ENCODE measurements at places on chromosomes 12 and 14. TPM values are rescaled to one million over a fixed set of nuclear protein-coding genes. Genes with fewer than 3 reads are reported as not detected.

Gene HCAR2
- not detected for total RNA-seq

Gene DAO
- total RNA-seq, result not detected

Gene OAS3
- total RNA-seq, result 5.4 TPM

Gene PROX2
- total RNA-seq, result not detected

Gene GDF3
- 0.79 TPM for total RNA-seq

Gene KRT6C
- not detected for total RNA-seq

Gene ACOT6
- not detected for total RNA-seq

Gene FBXL14
- total RNA-seq, result 10.2 TPM

Gene TOMM20L
- not detected for total RNA-seq

- peak; percentile 28 for DNase-seq
Measured at GRCh38 chr14:69354383-69355153, 43.5 kb downstream of the ERH start.

DNA sequence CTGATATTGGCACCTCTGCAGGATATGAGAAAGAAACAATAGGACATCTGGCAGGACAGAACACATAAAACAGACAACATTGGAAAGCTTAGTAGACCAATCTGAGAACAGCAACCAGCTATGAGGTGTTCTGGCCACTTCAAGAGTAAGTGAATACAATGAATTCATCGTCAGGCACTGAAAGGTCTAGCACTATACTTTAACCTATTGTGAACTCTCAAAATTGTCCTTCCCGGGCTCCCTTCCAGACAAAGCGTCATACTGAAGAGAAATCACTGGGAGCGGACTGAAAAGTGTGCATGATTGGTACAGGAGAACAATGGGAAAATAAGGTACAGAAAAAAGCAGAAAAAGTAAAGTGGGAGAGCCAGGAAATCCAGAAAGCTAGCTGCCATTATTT is 75.8 kb downstream of the LRP6 start:
- DNase-seq, result peak; percentile 87

- DNase-seq, result no peak
Measured at GRCh38 chr12:52860102-52860823, 11.5 kb upstream of the KRT78 start.

GRCh38 chr12:100899301-100899700 is 104.7 kb downstream of the ANO4 start:
- DNase-seq, result no peak

DNA sequence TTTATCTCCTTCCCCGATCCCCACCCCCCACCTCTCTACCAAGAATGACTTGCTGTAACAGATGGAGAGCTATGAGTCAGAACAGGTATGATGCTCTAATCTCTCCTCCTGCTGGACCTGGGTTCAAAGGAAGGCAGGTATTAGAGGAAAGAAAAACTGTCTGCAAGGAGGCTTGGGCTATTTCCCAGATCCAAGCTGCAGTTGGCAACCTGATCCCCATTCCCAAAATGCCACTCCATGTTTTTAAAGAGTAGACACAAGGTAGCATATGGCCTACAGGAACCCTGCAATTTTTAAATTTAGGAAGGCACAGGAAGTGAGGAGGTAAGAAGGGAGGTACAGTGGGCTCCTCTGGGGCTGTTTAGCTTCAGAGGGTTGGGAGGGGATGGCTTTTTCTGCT is 33.0 kb downstream of the SRRM4 start:
- no peak for DNase-seq

- DNase-seq, result no peak
Measured at GRCh38 chr12:53613821-53614220, 12.4 kb downstream of the ATF7 start.

GRCh38 chr14:22622255-22622654 is 21.9 kb downstream of the OR6J1 start:
- DNase-seq, result no peak

GRCh38 chr12:105912882-105913678 is 225.7 kb downstream of the NUAK1 start:
- DNase-seq, result no peak

DNA sequence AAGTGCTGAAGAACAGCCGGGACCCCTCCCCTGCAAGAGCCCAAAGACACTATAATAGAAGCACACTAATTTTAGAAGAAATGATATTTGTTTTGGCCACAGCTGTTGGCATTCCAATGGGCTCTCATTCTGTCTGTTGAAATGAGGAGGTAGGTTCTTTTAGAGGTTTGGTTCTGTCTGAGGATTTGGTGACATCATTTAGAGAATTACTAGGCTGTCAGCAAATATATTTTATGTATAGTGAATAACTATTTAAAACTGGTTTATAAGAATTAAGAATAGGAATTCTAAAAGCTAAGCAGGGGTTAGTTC is 200.7 kb upstream of the SLC38A2 start:
- DNase-seq, result no peak

- no peak for DNase-seq
Measured at GRCh38 chr12:24945845-24946244, 3.1 kb downstream of the BCAT1 start.

GRCh38 chr12:19201661-19202060 is 72.1 kb downstream of the PLEKHA5 start:
- no peak for DNase-seq

- no peak for DNase-seq
Measured at GRCh38 chr12:92472201-92472600, 230.6 kb upstream of the PLEKHG7 start.

DNA sequence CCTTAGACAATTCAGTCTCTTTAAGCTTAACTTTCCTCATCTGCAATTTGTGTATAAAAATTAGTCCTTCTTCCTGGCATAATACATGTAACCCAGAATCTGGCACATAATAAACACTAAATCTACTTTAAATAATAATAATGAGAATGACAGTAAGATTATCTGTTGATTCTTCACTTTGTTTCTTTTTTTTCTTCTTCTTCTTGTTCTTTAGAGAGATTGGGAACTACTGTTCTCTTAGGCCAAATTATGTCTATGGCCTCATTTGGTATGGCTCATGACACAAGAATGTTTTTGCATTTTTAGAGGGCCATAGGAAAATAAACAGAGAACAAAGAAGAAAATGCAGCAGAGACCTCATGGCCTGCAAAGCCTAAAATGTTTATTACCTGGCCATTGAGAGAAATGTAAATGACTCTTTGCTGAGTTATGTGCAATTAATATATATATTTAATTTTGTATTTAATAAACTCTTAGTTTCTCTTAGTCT is 275.8 kb downstream of the SLC6A15 start:
- DNase-seq, result no peak

DNA sequence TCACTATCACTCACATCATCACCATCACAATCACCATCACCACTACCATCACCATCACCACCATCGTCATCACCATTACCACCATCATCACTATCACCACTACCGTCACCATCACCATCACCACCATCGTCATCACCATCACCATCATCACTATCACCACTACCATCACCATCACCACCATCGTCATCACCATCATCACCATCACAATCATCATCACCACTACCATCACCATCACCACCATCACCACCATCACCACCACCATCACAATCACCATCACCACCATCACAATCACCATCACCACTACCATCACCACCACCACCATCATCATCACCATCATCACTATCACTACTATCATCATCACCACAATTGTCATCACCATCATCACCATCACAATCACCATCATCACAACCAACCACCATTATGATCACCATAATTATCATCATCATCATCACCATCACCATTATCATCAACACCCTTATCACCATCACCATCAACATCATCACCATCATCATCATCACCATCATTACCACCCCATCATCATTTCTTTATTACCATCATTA is 90.8 kb downstream of the DICER1 start:
- no peak for DNase-seq

GRCh38 chr12:95230313-95230712 is 12.7 kb downstream of the VEZT start:
- no peak for DNase-seq

DNA sequence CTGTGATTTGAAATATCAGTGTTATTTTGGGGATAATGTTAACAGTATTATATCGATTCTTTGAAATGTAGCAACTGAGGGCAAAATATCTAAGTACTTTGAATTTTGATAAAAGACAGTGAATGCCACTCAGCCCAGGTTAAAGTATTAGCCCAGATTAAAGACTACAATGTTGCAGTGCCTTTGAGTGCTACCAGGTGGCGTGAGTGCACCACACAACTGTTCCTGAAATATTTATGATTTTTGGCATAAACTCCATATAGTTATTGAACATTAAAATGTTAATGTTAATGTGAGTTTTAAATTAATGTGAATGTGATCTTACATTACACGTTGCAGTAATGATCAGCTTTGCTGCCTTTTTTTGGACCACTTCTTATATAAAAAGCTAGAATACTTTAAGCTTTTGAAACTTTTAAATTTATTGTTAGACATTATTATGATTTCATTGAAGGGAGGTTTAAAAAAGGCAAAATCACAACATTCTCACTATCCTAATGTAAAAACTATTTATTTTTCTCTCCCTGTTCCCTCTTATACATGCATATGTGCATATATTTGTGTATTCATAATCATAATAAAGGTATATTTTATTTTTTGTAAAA is 22.5 kb downstream of the MRPS35 start:
- DNase-seq, result peak; percentile 72

DNA sequence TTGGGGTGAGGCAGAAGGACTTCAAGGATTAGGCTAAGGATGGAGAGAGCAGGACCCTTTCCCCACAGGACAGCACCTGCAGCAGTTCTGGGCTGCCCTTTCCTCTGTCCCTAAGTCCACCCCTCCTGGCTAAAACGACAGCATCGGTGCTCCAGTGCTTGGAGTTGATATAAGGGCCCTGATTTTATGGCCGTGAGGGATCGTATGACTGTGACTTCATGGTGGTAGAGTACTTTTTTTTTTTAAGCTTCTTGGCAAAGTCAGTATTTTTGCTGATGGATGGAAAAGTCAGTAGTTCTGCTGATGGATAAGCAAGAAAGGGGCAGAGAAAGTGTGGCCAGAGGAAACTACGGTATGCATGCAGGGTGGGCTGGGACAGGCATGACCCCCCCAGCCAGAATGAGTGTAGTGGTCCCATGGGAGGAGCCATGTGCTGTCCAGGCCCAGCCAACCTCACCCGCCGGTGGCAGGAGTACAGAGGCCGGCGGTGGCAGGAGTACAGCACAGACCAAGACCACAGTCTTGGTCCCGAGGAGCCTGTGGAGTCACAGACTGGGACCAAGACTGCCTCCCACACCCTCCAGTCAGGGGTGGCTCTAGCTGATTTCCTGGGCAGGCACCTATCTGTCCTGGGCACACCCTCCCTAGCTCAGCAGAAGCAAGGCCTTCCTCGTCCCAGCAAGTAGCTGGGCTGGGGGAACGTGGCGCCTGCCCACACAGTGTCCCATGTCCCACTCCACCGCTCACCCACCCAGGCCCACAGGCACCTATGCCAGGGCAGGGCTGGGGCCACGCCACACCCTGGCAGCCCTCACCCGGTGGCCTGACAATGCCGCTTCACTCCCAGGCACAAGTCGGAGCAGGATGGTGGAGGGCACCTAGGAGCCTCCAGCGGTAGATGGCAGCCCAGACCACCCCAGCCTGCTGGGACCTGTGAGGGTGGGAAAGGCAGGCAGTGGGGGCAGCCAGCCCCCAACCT is 46.3 kb downstream of the CCDC88C start:
- no peak for DNase-seq

GRCh38 chr14:105502446-105503295 is 11.6 kb downstream of the TEDC1 start:
- DNase-seq, result no peak

DNA sequence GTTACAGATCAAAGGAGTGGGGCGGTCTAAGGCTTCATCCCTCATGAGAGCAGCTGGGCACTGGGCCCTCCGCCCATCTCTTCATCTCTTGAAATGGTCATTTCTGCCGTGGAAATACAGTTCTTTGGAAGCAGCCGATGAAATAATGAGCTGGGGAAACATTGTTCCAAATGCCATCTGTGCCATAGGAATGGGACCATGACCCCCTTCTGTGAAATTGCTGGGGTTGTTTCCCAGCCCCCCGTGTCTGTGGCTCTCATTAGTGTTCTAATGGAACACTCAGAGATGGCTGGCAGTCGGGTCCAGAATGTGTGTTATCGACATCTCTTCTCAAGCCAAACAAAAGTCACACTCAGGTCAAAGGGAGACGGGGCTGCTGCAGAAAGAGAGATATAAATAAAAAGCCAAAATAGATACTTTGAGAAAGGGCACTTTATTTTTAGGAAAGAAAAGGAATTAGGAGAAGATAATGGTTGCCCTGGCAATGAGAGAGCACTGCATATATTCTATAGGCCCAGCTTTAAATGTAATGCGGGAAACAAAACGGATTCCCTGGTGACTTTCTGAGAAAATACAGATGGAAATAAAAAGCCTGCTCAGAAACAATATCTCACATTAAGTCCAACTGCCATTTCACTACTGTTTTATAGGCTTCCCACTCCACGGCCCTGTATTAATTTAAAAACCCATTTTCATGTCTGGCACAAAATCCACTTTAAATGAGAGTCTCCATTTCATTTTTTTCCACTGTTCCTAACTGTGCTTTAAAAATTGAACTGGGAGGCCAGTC is 107.1 kb downstream of the TTC8 start:
- DNase-seq, result no peak

GRCh38 chr14:74618078-74618952 is 6.3 kb upstream of the LTBP2 start:
- DNase-seq, result peak; percentile 53

GRCh38 chr12:58225203-58225877 is 284.0 kb downstream of the ATP23 start:
- peak; percentile 81 for DNase-seq

- DNase-seq, result no peak
Measured at GRCh38 chr14:44154446-44154845, 352.6 kb downstream of the FSCB start.

GRCh38 chr12:71581206-71581605 is 82.4 kb downstream of the ZFC3H1 start:
- no peak for DNase-seq

DNA sequence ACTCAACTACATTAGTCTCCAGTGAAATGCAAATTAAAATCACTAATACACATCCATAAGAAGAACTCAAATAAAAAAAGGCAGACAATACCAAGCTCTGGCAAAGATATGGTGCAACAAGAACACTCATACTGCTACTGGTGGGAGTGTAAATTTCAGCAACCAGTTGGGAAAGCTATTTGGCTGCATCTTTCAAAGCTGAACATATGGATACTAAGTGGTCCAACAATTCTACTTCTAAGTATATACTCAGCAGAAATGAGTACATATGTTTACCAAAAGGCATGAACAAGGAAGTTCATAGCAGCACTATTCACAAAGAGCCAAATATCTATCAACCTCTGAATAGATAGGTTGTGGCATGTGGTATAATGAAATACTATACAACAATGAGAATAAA is 27.3 kb downstream of the CAPS2 start:
- DNase-seq, result no peak

DNA sequence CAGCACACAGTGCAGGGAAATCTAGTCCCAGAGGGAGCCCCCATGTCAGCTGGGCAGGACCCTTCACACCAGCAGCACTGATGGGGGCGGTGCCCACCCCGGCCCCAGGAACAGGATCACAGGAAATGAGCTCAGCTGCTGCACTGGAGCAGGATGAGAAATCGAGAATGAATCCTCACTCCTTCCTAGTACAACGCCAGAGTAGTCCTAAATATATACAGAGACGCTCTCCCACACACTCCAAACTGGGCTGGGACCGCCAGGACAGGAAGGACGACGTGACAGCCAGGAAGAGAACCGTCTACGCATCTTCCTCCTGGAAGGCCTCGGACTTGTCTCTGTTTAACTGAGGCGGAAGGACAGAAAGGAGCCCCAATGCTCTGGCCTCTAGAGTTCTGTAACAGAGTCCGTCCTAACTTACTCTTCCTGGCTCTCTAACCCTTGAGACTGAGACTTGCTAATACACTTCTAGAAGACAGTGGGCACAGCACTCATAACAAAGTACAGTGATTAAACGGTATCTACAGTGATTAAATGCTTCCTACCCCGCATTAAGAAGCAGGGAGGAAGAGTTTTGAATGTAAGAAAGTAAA is 33.4 kb downstream of the CDC42BPB start:
- DNase-seq, result peak; percentile 90

- peak; percentile 22 for DNase-seq
Measured at GRCh38 chr12:7190268-7191055, 976 bp downstream of the PEX5 start.
